Cortex of kidney (tissue), 1 donor: ENCODE measurements at places on chromosomes 3 and 15.

- no peak for DNase-seq
These were observed 11.9 kb downstream of the FAIM start for GRCh38 chr3:138620431-138620830.

DNA sequence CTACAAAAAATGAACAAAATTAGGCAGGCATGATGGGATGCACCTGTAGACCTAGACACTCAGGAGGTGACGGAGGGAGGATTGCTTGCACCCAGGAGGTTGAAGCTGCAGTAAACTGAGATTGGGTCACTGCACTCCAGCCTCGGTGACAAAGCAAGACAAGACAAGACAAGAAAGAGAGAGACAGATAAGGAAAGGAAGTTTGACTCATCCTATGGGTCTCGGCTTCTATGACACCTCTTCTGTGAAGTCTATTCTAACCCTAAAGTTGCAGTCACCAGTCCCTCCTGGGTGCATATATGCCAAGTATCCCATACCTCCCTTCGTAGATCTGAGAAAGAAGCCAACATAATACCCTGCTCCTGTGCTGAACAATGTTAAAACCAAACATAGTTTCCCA, 7.9 kb upstream of the ZMAT3 start:
- no peak for DNase-seq

DNA sequence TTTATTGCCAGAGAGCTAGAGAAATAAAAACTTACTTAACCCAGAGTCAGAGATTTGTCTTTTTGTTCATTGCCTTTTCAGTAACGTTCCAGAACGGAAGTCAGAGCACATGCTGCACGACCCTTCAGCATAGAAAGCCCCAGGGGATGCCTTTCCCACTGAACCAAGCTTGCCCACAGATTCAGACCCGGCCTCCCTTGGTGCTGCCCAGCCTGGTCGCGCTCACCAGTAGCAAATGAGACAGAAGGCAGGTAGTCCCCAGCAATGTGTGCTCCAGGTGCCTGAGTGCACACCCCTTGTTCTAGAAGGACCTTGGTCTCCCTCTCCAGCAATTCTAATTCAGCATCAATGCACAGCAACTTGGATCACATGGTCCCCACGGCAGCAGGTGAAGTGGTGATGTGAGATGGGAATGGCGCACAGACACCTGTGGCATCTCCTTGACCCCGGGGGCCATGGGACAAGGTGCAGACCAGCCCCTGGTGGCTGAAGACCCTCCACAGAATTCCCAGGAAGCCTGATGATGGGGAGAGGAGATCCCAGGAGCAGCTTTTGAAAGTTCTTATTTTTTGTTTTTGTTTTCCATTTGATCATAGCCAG, 91.8 kb upstream of the IQSEC1 start:
- DNase-seq = no peak

GRCh38 chr3:34856081-34856947, 783.0 kb upstream of the ARPP21 start:
- DNase-seq = no peak

- no peak for DNase-seq
These were observed 233.8 kb downstream of the NTRK3 start for GRCh38 chr15:88022716-88023115.

- no peak for DNase-seq
These were observed 84.8 kb downstream of the TLE3 start for GRCh38 chr15:70012895-70013294.

GRCh38 chr15:80945605-80946004, 44.0 kb downstream of the MESD start:
- DNase-seq = no peak

DNA sequence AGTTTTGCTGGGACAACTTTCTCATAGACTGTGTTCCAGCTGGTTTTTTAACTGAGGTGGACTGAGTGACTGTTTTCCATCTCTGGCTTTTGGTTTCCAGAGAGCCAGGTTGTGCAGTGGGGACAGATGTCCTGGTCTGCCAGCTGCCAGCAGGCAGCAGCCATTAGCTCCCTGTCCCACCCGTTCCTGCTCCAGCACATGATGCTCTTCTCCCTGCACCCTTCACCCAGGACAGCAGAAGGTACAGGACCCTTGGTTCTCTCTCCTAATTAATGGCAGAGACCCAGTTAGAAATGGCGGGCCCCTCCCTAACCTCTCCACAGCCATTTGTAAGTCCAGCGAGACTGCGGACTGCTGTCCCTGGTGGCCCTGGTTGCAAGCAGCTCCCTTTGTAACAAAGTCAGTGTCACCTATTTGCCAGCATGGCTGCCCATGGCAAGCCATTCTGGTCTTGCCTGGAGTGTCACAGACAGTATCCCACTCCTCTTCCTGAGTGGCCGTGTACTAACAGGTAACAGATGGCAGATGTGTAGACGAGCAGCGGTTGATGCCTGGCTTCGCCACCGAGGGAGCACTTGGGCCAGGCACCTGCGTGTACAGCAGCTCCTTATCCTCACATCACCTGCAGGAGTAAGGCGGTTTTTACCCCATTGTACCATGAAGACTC, 148.3 kb downstream of the DNAJB8 start:
- DNase-seq = no peak

DNA sequence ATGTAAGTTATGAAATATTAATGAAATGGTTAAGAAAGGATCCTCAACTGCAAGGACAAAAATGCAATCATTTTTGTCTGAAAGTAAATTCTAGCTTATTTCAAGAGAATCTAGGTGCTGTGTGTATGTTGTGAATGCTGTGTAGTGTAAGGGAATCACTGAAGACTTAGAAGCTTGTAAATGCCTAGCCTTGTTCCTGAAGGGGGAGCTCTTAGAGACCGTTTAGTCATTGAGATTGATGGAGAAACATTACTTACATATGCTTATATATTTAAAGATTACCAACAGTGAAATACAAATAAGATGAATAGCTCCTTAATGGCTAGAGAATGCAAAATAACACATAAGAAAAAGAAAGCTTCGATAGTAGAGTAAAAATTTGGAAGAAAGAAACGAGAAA, 67.9 kb downstream of the CNTN4 start:
- DNase-seq = no peak

- no peak for DNase-seq
These were observed 24.5 kb downstream of the NIPA1 start for GRCh38 chr15:22810853-22811338.

DNA sequence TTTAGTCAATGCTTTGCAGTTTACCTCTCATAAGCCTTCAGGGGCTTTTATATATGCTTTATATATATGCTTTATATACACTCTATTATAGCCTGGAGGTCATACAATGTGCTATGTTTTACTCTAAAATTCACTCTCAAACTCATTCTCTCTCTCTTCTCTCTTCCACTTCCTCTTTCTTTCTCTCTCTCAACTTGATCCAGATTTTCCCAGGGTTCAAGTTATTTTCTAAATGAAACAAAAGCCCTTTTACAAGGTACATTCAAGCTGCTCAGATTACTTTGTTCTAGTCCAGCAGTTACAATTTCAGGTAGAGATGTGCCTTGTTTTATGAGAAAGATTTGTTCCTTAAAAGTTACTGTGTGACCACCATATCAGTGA, 79.6 kb upstream of the ACP3 start:
- DNase-seq = no peak

DNA sequence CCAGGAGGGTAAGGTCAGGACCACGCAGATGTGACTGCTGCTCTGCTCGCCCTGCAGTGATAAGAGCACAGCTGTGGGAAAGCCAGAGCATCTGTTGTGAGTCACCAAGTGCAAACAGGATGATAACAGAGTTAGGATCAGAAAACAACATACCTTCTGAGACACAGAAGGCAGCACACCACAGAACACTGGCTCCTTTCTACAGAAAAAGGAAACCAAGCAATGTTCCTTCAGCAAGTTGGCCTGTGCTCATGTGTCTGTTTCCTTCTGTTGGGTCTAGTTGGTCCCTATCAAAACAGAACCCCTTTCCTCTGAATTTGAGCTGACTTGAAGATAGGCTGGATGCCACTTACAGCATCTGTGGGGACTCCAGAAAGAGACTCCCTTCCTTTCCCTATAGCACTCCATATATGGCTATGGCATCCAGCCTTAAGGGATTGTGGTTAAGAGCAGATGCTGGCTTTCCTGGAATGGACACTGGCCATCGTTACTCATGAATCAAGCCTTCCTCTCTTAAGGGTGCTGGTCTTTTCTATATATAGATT, 440.7 kb upstream of the THBS1 start:
- no peak for DNase-seq

GRCh38 chr15:68187559-68187958, 17.6 kb downstream of the CALML4 start:
- DNase-seq = no peak

DNA sequence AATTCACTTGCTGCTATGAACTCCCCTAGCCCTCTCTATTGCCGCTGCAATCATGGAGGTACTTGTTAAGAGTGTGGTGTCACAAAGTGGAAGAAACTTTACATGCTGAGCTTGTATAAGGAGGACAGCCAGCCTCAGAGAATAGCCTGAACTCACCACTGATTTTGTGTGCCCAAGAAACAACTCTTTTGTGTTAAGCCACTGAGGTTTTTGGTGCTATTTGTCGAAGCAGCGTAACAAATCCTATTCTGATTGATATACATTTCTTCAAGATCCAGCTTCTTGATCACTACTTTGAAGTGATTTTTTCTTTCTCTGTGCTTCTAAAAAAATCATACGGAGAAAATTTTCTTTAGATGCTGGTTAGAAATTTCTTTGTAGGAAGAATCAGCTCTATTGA, 132.4 kb downstream of the MEIS2 start:
- no peak for DNase-seq

GRCh38 chr3:11356269-11356668, 84.1 kb downstream of the ATG7 start:
- no peak for DNase-seq

GRCh38 chr15:49460411-49460941, 37.4 kb downstream of the FGF7 start:
- DNase-seq = no peak

DNA sequence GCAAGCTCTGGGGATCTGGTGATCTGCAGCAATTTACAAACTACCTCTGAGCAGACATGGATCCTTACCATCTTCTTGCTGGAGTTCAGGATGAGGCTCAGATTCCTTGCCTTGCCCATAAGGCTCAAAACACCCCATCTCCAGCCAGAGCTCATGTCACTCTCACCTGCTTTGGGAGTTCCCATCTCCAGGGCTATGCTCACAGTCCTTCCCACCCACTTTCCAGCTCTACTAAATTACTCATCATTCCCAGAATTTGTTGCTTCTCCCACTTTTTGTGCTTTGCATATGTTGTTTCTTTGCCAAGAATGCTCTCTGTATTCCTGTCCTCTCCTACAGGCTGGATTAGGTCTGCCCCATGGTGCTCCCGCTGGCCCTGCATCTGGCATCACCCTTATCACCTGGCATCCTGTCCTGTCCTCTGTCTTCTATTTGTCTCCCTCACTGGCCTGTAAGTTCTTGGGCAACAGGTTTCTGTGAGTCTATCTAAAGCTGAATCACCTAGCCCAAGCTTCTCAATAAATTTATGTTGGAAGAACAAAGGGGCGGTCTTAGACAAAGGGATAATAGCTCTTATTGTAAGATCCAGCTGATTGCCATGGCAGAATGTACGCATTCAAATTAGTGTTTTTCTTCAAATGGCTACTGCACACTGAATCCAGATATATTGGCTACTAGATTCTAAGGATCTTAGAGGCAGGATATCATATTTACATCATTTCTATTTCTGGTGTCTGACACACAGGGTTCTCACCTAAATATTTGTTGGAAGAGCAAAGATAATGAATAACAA, 179.2 kb downstream of the CLSTN2 start:
- no peak for DNase-seq

DNA sequence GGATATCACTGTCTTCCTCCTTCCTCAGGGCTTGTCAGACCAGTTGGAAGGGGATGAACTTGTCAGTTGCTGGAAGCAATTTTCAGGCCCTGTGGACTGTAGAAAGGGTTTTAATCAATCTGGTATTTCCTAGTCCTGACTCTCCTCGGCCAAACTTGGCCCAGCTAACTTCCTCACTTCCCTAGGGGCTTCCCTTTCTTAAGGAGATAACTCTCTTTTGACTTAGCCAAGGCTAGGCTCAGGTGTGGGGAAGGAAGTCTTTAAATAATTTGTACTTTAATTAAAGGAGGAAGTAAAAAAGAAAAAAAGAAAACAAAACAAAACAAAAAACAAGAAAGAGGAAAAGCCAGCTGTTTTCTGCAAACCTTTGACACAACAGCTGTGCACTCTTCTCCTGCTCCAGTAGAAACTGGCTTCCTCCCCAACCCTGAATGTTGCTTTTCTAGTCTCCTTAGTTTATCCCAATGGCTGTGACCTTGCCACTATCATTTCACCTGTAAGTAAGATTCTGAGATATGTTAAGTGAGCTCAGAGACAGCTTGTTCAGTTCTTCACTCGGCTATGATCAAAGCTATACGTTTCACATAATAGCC, 53.0 kb upstream of the ST3GAL6 start:
- DNase-seq = no peak

DNA sequence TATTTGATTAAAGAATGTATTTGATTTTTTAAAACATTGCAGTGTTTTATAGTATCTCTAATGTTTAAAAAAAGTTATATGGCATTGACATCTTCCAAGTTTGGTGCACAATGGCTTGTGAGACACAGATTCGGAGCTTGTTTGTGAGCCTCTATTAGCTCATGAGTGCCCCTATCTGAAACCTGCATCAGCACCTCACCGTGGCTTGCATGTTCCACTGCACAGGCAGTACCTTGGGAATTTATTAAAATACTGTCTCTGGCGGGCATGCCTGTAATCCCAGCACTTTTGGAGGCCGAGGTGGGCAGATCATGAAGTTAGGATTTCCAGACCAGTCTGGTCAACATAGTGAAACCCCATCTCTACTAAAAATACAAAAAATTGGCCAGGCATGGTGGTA, 6.8 kb upstream of the RTP2 start:
- no peak for DNase-seq

DNA sequence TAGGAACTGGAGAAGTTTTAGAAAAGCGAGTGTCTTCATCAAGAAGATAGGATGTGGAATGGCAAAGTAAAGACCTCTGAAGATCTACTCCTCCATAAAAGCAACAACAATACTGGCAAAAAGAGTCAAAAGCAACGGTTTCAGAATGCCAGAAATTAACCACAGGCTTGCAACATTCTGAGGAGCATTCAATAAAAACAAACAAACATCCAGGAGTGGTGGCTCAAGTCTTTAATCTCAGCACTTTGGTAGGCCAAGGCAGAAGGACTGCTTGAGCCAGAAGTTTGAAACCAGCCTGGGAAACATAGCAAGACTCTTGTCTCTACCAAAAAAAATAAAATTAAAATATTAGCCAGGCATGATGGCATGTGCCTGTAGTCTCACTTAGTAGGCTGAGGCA, 143.2 kb upstream of the HACD2 start:
- no peak for DNase-seq

DNA sequence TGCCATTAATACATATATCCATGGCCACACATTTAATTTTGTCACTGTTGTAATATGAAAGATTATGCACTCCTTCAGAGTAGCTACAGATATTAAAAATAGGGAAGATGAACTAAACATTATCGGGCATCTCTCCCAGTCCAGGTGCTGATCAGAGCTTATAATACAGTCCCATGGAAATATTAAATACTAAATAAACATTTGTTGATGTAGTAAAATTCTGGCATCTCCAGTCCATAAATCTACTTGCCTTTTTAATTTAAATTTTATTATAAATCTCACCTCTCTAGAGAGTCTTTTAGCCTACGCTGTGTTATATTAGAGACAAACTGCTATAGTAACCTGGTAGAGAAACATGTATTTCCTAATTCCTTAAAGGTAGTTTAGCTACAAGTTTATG, 297.6 kb downstream of the GRM7 start:
- no peak for DNase-seq
